Activated CD4-positive, alpha-beta T cell treated with anti-CD3 and anti-CD28 coated beads, Interleukin-2, amount 10 ng/mL, durations not matched to agents 7 days and 5 days (primary cell): ENCODE measurements at places on chromosomes 6 and 20.

DNA sequence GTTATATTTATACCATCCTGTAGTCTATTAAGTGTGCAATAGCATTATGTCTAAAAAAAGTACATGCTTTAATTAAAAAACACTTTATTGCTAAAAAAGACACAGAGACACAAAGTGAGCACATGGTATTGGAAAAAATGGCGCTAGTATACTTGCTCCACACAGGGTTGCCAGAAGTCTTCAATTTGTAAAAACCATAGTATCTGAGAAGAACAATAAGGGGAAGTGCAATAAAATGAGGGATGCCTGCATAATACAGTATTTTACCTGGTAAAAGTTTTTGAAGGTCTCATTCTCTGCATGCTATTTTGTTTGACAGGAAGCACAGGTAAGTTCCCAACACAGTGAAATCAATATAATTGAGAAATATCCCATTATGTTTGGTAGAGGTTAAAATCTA is 1.6 kb downstream of the NOX3 start:
- no peak for DNase-seq

DNA sequence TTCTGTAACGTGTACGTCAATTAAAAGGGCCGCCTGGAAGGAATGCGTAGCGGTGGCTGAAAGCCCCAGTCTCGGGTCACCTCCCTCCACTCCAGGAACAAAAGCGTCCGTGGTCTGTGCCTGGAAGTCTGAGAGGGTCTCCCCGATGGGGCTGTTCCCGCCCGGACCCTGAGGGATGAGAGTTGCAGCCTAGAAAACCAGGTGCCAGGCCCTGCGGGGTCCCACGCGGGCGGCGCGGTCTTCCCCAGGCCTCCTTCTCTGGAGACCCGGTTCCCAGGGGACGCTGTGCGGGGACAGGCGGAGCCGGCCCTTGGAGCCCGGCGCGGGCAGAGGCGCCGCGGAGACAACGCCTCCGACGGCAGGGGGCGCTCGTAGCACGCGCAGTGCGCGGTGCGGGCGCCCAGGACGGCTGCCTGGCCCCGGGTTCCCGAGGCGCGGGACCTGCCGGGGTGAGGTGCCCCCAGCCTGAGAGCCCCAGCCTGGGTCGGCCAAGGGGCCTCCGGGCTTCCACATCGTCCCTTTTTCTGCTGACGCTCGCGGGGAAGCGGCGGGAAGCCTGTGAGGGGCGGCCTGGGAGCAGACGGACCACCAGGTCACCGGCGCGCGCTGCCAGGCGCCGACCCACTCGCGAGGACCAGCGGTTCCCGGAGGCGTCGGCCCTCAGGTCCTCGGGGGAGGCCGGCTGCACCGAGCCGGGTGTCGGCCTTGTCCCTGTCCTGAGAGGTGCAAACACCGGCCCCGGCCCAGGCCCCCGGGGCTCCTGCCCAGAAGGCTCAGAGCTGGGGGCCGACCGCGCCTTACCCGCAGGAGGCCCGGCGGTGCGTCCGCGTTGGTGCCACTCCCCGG is 5.3 kb upstream of the FOXC1 start:
- peak; percentile 48 for DNase-seq

DNA sequence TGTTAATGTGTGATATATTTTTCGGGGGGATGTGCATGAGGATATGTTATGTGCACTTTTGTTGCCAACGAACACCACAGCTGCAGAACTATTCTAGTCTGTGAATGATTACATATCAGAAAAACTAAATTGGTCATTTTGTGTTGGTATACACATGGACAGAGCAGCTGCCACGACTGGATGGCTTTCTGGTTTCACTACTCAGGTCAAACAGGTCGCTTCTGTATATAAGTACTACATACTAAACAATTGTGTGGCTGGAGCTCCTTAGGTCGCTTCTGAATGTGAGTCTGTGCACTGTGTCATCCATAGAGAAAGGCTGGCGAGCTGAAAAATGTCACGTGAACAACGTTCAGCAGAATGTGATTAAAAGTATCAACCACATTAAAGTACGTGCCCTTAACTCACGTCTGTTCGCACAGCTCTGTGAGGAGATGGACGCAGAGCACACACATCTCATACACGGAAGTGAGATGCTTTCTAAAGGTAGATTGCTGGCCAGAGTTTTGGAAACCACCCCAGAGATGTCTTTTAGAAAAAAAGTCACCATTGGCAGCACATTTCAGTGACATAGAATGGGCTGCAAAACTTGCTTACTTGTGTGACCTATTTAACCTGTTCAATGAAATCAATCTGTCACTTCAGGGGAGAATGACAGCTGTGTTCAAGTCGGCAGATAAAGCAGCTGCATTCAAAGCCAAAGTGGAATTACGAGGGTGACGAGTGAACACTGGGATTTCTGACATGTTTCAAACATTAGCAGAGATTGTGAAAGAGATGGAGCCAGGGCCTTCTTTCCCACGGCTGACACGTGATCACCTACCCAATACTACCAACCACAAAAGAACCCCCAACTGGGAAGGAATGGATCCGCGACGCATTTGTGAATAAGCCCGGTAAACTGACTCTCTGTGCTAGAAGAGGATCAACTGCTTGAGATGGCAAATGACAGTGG is 176.6 kb downstream of the PDE10A start:
- DNase-seq, result no peak

- no peak for DNase-seq
Measured at GRCh38 chr6:12636336-12636735, 80.2 kb upstream of the PHACTR1 start.

DNA sequence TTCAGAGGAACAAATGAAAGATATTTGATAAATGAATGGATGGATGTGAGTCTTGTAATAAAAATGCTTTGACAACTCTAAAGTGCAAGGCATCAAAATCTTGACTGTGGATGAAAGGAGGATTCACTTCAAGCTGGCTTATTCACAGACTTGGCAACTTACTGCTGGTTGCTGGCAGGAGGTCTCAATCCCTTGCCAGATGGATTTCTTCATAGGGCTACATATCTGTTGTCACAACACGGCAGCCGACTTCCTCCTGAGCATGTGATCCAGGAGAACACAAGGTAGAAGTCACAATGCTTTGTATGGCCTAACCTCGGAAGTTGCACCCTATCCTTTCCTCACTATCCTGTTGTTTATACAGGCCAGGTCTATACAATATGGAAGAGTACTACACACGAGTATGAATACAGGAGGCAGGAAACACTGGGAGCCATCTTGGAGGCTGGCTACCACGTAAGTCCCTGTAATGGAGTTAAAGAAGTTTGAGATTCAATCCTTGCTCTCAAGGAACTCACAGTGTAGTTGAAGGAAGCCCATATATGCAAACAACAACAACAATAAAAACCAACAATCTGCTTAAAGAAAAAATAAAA is 97.9 kb downstream of the ID4 start:
- no peak for DNase-seq

- no peak for DNase-seq
Measured at GRCh38 chr20:754904-755303, 13.4 kb downstream of the SLC52A3 start.
